ENCODE measurements at places on chromosomes 13 and 19.

GRCh38 chr13:39201180-39201579, 162.9 kb downstream of the NHLRC3 start:
- no peak for DNase-seq

DNA sequence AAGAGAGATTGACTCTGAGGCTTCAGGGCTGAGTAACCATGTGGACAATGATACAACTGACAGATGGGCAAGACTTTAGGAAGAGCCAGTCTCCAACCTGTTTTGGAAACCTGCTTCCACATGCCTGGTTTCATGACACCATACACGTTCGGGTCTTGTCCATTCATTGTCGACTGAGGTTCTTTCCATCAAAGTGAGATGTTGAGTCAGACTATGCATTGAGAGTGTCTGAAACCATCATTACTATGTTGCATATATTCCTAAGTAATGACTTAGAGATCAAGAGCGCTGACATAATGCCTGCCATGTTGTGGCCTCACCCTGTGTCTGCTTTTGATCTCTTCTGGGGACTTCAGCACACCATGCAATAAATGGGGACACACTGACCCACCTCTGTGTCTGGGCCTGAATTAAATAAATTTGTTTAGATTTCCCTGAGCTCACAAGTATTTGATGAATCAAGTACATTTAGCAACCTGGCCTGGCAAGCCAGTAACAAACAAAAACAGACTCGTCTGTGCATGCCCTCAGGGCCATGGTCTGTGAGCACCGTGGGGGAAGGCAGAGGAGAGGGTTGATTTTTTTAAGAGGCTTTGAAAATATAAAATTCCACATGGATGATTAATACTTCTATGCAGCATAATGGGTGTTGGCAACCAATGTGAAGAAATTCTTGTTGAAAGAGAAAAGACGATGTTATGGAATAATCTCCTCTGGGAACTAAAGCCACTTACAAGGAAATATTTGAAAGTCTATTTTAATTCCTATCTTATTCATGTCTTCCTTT, 49.9 kb upstream of the UBAC2 start:
- no peak for DNase-seq

DNA sequence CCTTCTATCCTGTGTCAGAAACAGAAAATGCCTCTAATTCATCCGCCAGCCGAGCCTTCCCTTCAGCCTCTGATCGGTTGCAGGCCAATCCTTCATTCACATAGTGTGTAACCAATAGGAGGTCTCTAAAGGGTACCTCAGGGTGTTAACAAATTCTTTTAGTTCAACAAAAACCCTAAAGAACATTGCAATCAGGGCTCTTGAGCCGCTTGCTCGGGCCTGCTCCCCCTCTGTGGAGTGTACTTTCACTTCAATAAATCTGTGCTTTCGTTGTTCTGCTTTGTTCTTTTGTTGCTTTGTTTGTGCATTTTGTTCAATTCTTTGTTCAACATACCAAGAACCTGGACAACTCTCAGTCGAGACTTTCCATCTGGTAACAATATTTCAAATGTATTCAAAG, 366.5 kb downstream of the KCTD12 start:
- no peak for DNase-seq

DNA sequence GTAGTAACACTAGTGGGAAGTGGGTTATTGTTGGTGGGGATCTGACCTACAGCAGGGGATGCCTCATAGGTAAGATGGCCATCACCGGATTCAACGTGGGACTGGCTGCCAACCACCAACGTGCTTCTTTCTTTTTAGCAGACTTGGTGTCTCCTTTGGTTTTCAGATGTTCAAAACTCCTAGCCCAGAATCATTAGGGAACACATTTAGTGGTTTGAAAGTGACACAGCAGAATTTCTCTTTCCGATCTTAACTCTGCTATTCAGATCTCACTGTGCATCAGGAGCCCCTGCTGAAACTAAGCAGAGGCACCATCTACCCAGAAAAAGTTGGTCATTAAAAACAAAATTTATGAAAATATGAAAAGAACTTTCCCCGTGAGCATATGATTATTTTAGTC, 36.7 kb upstream of the PCDH8 start:
- DNase-seq, result no peak

GRCh38 chr13:40109351-40109844, 453.9 kb downstream of the COG6 start:
- DNase-seq, result no peak
